Esophagus mucosa (tissue), 1 donor: ENCODE measurements at places on chromosomes 16 and 17. TPM values are rescaled to one million over a fixed set of nuclear protein-coding genes. Genes with fewer than 3 reads are reported as not detected.

Gene CCDC144A
- 1.4 TPM for total RNA-seq

Gene KIF2B
- total RNA-seq, result not detected

- peak; percentile 38 for ATAC-seq
Measured at GRCh38 chr17:61389670-61390478, 9.8 kb upstream of the TBX2 start.

GRCh38 chr17:6528557-6528956 lies 27.8 kb downstream of the PITPNM3 start:
- ATAC-seq, result no peak
